ENCODE measurements at places on chromosomes 5 and 9.

DNA sequence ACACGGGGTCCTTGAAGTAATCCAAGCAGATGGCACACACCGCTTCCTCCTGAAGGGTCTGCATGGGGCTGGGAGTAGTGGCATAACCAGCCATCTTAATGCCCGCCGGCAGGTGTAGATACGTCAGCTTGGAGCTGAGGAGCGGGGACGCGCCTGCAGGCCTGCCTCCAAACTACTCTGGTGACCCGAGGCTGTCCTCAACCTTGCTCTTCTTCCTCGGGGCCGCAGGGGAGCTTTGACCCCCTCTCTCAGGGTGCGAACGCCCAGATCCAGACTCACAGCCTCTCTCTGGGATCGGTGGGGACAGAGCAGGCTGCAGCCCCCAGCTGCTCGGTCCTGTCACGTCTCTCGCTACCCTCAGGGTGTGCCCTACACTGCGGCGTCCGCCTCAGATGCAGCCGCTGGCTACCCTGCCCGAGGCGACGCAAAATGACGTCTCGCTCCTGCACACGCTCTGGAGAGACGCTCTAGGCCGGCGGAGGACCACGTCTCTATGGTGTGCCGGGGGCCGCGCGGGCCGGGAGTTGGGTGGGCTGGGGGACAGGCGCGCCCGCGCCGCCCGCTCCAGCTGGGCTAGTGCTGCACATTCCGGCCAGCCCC, at the start of gene TRIM52:
TSS of gene TRIM52 (minus strand) at position 424 of the 600 bp plus-strand sequence. CDS start at position 94, 330 bp downstream.
- peak; percentile 79 for DNase-seq

GRCh38 chr9:123792501-123792900, 137.4 kb downstream of the DENND1A start:
- no peak for DNase-seq

GRCh38 chr5:172452398-172453205, 1.7 kb downstream of the SH3PXD2B start:
- no peak for DNase-seq

- no peak for DNase-seq
These were observed 126.4 kb downstream of the ADAMTS6 start for GRCh38 chr5:65355301-65355700.

GRCh38 chr9:78896479-78896878, 599.6 kb downstream of the PSAT1 start:
- DNase-seq, result no peak

GRCh38 chr5:104223885-104224773, 661.5 kb upstream of the NUDT12 start:
- no peak for DNase-seq

- DNase-seq, result no peak
These were observed 57.6 kb downstream of the RAPGEF1 start for GRCh38 chr9:131682261-131682660.

GRCh38 chr5:38867416-38867815, 21.6 kb downstream of the OSMR start:
- DNase-seq, result no peak

DNA sequence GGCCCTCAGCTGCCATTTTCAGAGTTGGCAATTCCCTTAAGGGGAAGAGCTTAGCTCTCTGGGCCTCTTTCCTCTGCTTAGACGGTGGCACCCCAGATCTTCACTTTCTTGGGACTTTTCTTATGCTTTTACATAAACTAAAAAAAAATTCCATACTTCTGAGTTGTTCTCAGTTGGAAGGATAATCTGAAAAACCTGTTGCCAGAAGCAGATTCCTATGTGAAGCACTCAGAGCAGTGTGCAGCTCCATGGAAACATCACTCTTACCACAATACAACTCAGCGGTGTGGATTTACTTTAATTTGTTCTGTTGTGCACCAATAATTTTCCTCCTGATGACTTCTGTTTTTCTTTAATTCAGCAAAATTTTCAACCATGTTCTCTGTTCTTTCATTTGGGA, 44.1 kb upstream of the MROH2B start:
- no peak for DNase-seq

- peak; percentile 43 for DNase-seq
These were observed 709 bp downstream of the IQGAP2 start for GRCh38 chr5:76403766-76404222.

GRCh38 chr5:172575416-172575815, 65.6 kb upstream of the NEURL1B start:
- no peak for DNase-seq

DNA sequence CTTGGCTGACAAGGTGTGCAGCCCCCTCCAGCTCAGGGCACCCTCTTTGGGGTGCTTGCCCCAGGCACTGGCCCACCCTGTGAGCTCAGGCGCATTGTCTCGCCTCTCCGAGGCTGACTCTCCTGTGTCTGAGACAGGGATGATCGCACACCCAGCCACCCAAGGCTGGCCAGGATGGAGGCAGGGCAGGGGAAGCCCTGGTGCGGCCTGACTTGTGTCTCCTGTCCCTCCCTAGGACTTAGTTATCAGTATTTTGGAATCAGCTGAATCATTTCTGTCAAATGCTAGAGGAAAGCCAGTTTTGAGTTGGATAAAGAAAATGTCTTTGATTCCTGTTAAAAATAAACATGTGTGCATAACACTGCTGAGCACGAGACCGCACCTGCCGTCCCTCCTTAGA, 2.5 kb upstream of the DBH start:
- no peak for DNase-seq

GRCh38 chr5:91125916-91126315, 257.2 kb downstream of the ARRDC3 start:
- DNase-seq, result no peak

GRCh38 chr9:127862075-127863011, 7.9 kb upstream of the ENG start:
- DNase-seq, result no peak

DNA sequence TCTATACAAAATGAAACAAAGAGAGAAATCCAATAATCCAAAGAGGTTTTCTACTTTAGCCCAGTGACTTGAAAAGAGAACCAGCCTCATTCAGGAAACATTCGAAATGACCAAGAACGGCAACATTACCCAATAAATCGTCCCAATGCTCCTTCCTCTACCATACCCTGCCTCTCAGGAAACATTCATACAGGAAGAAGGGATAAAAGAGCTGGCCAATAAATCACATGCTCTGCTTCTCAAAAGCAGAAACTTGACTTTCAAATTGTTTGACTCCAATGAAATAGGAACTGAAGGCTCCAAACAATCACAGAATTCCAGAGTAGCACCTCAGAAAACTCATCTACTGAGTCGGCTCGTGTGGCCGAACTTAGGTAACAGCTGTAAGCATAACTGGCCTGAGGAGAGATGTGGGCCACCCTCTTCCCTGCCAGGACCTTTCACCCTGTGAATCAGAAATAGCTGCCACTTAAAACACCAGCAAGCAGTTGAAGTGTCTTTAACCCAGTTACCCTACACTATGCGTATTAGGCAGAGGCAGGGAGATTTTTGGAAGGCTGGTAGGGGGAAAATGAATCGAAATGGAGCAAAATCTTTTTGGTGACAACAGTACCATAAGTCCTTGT, 14.6 kb downstream of the ARL15 start:
- no peak for DNase-seq

DNA sequence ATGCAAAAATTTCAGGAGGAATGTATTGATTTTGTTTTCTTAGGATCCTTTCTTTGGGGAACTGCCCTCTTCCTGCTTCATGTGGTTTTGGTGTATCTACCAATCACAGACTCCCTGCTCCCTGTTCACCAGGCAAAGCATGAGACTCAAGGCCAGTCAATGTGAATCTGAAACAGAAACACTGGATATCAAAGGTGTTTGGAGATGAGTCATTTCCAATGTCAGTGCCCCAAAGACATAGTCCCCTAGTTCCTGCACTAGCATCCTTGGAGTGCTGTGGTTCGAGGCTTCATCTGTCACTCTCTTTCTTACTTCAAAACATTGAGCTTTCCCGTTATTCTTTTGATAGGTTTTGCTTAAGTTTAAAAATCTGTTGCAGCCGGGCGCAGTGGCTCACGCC, 8.1 kb downstream of the PPP3R2 start:
- no peak for DNase-seq

- no peak for DNase-seq
These were observed 173.0 kb upstream of the FBXL7 start for GRCh38 chr5:15326932-15327331.

DNA sequence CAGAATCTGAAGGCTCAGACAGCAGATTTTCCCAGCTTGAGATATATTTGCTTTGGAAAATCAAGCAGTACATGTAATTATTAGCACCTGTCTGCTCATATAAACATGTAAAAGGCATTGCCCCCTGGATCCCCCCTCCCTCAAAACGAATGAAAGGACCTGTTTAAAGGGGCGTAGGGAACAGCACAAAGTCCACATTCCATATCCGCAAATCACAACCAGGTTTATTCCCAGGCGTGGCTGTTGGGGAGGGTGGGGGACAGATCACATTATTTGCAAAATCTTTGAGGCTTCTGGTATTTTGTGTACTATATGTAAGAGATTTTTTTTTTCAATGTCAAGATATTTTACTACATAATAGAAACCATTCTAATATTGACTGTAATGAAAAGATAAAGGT, 8.7 kb upstream of the MRPS2 start:
- no peak for DNase-seq

GRCh38 chr9:122377241-122378164, 6.7 kb downstream of the PTGS1 start:
- no peak for DNase-seq

DNA sequence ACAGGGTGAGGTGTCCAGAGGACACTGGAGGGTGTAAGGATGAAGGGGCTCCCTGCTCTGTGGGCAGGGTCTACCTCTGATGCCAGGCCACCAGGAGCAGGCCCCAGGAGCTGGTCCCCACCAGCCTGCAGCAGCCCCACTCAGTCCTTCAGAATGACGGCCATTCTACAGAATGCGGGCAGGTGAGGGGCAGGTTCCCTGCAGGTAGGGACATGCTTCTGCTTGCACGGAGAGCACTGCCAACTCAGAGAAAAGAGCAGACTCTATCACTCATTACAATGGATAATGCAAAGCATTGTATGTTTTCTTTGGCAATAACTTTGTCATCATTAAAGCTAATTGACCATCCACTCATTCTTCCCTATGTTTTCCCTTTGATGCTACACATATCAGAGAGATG, 39.0 kb downstream of the DDX31 start:
- no peak for DNase-seq
